ENCODE measurements at places on chromosomes 11 and 22.

GRCh38 chr22:27433585-27434190 lies 367.9 kb downstream of the MN1 start:
- no peak for DNase-seq

DNA sequence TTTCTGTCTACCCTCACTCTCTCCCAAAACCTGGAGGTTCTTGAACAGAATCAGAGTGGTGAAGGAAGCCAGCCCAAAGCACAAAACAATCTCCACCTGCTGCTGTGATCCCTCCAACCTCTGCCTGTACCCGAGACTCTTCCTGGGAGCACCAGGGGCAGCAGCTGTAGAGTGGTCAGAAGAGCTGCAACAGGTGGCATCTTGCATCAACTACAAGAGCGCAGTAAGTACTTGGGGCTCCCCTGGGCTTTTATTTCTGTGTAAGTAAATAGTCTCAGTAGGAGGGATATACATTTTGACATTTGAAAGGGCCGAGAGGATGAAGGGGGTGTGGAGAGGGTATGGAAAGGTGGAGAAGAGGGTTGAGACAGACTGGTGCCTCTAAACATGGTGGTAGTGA lies 8.3 kb upstream of the UBQLNL start:
- DNase-seq, result no peak

DNA sequence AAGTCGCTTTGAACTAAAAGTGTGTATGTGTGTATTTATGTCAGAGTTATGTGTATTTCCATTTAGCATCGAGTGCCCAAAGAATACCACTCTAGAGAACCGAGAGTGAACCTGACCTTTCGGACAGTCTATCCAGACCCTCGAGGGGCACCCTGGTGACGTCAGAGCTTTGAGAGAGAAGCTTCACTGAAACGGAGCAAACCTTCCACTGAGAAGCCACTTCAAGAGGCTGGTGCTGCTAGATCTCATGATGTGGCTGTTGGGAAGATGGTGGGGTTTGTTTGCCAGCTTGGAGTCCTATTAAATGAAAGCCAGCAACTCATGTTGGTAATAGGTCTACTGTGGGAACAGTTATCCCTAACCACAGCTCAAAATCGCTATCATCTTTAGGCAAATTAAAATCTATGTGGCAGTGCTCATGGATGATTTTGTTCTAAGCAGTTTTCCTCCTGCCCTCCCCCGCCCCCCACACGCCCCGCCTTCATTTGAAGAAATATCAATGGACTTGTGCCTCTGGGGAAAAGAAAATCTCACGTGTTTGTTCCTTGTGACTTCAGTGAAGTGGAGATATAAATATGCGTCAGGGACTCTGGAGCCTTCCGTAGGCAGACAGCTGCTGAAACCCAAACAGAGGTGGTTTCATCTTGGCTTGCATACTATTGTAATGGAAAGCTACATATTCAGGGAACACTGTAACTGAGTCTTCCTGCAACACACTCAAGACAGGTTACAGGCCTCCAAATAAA lies 22.4 kb upstream of the C11orf96 start:
- no peak for DNase-seq

DNA sequence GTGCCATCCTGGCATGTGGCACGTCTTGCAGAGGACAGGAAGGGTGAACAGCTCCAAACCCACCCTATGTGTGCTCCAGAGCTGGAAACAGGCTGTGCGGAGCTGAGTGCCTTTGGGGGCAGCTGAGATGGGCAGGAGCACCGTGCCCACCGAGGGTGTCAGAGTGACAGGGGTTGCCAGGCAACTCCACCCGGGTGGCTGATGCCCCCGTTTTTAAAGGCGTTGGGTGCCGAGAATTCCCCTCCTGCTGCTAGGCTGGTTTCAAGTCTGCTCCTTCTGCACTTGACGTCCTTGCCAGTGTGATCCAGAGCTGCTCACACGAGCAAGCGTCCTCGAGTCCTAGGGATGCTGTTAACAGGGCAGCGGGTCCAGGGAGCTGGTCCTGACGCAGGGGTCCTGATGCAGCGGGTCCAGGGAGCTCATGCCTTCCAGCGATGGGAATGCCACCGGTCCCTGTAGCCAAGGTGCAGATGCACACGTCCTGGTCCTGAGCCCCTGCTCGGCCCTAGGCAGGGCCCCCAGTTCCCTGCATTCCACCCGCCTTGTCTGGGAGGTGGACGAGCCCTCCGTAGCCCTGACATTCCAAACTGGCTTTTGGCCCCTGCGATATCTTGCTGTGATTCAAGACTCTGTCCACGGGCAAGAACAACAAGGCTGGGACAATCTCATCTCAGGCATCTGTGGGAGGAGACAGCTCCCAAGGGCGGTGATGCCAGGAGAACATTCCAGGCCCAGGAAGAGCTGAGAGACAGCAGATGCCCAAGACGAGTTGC lies 4.9 kb downstream of the KCNQ1 start:
- DNase-seq, result no peak

- DNase-seq, result no peak
Observed at GRCh38 chr22:35534091-35534490, 6.5 kb upstream of the RASD2 start.

GRCh38 chr22:30422481-30423300 lies 2.9 kb upstream of the MTFP1 start:
- DNase-seq, result no peak

DNA sequence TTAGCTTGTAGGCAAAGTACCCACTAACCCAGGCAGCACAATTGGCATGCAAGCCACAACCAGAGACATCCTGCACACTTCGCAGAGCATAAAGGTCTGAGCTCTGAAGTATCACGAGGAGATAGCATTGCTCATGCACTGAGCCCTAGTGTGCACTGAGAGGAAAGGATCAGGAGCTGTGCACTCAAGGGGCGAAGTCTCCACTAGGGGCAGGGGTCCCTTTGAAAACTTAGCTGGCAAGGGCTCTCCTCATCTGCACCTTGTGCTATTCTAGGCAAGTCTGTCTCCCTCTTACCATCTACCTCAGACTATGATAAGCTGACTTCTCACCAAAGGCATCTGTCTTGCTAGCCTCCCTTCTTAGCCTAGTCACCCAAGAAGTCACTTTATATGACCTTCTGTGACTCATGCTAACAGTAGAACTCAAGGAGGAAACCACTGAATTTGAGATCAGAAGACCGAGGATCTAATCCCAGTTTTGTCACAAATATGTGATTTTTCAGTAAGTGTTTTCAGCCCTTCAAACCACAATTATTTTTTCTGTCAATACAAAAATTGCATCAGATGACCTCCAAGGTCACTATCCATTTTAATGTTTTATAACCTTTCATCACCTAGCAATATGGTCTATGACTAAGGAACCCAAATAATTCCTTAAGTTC lies 1078.0 kb downstream of the NTM start:
- no peak for DNase-seq

GRCh38 chr11:23947883-23948282 lies 549.0 kb upstream of the LUZP2 start:
- no peak for DNase-seq

- no peak for DNase-seq
Observed at GRCh38 chr11:130848361-130849214, 67.7 kb downstream of the SNX19 start.

- DNase-seq, result no peak
Observed at GRCh38 chr11:87769661-87770060, 405.6 kb downstream of the RAB38 start.

- no peak for DNase-seq
Observed at GRCh38 chr11:73577496-73577917, 20.4 kb downstream of the FAM168A start.

DNA sequence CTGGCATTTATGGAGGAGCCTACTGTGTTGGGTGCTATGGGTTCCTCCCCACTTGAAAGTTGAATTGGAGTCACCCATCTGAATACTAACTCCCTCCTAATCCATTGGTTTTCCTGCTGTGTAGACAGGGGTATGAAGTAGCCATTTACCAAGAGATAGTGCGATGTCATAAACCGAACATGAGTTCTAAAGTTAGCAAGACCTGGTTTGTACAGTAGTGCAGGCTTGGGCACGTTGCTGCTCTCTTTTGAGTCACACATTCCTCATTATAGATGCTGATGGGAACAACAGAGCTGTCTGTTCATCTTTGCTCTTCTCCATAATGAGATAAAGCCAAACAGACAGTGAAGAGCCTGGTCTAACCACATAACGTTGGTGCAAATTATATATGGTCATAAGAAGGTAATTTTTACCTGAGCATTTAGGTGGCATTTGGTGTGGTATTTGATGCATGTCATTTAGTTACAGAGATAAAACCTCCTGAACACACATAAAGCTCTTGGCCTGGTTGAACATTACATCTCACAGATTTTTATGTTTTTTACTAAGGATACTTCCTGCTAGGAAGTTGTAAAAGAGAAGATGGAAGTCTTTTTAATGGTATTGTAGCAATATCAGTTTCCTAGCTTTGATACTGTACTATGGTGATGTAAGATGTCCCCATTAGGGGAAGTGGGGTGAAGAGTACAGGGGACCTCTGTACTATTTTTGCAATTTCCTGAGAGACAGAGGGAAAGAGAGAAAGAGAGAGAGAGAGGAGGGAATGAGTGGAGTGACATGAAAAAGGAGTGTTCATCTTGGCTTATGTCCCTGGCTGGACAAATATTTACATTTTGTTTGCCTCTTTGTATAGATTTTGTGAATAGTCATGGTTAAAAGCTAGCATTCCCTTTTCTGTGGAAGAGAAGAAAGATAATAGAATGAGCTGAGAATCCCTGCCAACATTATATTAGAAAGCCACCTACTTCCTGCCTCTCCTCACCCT lies 27.9 kb downstream of the GRAP2 start:
- DNase-seq, result peak; percentile 42

DNA sequence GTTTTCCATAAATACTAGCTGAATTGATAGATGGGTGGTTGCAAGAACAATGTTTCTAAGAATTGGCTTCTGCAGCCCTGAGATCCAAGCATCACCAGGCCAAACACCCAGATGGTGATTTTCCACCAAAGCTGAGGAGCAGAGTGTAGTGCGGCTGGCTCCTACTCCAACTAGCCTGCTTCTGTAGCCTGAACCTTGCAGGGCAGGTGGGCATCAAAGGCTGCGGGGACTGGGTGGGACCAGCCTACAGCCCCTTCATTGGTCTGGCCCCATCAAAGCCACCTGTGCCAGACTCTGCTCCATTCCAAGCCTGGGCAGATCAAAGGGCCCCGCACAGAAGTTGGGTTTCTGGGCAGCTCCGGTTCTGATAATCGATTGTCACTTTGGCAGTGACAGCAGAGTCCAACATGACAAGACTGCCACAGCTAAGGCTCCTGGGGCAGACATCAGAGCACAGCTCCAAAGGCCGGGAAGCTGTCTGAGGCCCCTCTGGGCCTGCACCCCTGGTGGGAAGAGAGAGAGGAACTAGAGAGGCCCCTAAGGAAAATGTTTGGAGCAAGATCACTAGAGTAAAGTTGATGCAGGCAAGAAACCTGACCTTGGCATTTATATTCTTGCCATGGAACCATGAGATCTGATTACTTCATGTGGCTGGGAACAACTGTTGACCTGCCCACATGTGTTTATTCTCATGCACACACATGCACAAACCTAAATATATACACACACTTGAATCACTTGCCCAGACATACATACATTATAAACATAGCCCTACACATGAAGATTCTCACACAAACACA lies 582.9 kb downstream of the INSC start:
- no peak for DNase-seq

DNA sequence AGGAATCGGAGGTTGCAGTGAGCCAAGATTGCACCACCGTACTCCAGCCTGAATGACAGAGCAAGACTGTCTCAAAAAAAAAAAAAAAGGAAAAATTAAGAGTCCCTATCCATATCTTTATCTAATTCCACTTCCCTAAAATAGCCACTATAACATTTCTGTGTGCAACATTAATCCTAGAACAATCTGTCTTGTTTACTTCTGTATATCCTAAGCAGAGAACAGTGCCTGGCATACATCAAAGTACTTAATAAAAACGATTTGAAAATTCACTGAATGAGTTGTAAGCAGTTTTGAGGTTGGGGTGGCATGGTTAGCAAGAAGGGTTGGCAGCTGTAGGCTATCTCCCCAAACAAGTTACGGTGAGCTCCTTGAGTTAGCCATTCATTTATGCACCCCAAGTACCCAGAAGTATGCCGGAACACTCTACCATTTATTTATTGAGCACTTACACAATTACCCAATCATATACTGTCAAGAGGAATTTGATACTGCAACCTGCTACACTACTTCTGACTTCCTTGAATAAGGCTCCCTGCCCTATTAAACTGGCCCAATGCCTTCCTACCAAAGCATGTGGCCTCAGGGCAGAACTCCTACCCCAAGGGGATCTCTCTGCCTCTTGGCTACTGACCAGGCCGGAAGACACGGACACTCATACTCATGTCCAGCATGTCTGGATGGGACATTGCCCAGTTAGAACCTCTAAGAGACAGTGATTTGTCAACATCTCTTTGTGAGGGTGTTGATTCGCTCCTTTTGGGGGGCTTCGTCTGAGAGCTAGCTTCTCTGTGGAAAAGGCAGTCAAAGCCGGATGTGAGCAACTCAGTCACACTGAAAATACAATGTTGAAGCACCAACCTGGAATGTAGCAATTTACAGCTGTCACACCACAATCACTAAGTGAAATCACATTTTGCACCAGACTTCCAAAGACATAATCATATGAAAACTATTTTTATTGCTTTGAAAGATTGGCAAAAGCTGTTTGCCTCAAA lies 16.3 kb upstream of the TMEM41B start:
- no peak for DNase-seq

GRCh38 chr11:101176381-101176780 lies 46.8 kb upstream of the PGR start:
- DNase-seq, result no peak

GRCh38 chr22:39251762-39252460 lies 7.1 kb upstream of the PDGFB start:
- DNase-seq, result no peak

GRCh38 chr22:20079745-20080444 lies at the start of gene DGCR8:
Gene DGCR8 (plus strand): TSS chr22:20080241. CDS start chr22:20085964, 5,723 bp downstream.
- peak; percentile 68 for DNase-seq

GRCh38 chr11:17651061-17651460 lies 68.3 kb upstream of the MYOD1 start:
- DNase-seq, result no peak

DNA sequence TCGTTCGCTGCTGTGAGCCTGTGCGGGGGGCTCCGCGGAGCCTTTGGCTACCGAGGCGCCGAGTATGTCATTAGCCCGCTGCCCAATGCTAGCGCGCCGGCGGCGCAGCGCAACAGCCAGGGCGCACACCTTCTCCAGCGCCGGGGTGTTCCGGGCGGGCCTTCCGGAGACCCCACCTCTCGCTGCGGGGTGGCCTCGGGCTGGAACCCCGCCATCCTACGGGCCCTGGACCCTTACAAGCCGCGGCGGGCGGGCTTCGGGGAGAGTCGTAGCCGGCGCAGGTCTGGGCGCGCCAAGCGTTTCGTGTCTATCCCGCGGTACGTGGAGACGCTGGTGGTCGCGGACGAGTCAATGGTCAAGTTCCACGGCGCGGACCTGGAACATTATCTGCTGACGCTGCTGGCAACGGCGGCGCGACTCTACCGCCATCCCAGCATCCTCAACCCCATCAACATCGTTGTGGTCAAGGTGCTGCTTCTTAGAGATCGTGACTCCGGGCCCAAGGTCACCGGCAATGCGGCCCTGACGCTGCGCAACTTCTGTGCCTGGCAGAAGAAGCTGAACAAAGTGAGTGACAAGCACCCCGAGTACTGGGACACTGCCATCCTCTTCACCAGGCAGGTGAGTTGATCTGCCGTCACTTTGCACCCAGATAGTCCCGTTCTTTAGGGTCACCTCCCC lies 1.0 kb downstream of the ADAMTS15 start:
- DNase-seq, result no peak

GRCh38 chr11:4826425-4826824 lies 5.3 kb downstream of the OR51F2 start:
- DNase-seq, result peak; percentile 47

- no peak for DNase-seq
Observed at GRCh38 chr11:6736495-6737121, 35.2 kb downstream of the OR2AG2 start.
